Right atrium auricular region (tissue), 2 donors: ENCODE measurements at places on chromosomes 1 and 21. TPM values are rescaled to one million over a fixed set of nuclear protein-coding genes. Genes with fewer than 3 reads are reported as not detected.

GRCh38 chr1:184790642-184791549 is 36.2 kb upstream of the EDEM3 start:
- no peak for DNase-seq
- no peaks in the 10 kb centered on the region for H3K4me1 ChIP-seq
- H3K27ac ChIP-seq = no peak overlapping the region

CYP4Z1 gene
- not detected for total RNA-seq

- no peak overlapping the region for H3K4me3 ChIP-seq
- no peaks in the 10 kb centered on the region for H3K36me3 ChIP-seq
- DNase-seq = no peak
Measured at GRCh38 chr1:151478923-151479322, 19.6 kb upstream of the POGZ start.

DNA sequence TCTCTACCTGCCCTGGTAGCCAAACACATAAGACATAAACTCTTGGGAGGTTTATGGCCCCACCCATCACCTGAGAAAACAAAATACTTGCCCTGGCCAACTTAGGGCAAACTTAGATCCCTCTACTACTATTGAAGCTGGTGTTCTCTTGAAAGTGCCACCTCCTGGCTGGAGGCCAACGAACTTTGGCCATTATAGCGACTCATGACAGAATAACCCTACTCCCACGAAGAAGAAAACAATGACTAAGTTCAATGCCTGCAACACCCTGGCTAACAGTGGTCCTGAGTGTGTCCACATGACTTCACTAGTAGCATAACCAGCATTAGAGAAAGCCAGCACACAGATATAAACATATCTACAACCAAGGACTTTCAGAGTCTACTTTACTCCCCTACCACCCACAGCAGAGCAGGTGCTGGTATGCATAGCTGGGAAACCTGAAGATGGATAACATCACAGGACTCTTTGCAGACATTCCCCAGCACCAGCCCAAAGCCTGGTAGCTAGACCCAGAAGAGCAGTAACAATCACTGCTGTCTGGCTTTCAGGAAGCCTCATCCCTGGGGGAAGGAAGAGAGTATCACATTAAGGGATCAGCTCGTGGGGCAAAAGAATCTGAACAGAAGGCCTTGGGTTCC is 81.0 kb downstream of the SLC30A10 start:
- no peaks in the 10 kb centered on the region for H3K27me3 ChIP-seq
- no peaks in the 10 kb centered on the region for H3K4me1 ChIP-seq
- no peaks in the 10 kb centered on the region for H3K36me3 ChIP-seq

LGR6 gene
- total RNA-seq = 5.5 TPM

DNA sequence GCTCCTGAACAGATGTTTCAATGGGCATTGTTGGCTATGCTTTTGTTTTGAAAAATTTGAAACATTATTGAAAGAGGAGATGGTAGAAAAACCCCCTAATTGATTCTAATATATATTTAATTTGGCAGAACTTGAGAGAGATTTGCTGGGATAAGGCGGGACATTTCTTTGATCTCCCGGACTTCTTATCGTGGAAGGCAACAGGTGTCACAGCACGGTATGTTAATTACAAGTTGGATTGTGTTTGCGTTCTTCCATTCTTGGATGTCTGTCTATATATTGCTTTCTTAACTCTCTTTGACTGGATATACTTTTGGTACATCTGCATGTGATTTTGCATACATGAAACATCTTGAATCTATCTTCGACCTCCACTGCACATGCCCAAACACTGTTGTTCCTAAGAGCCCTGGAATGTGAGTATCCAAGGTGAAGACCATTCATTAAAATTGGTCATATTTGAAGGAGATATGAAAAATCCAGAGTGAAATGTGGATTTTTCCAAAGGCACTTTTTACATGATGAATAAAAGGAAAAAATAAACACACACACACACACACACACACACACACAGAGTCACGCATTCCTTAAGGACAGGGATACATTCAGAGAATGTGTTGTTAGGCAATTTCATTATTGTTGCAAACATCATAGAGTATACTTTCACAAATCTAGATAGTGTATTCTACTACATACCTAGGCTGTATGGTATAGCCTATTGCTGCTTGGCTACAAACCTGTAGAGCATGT is 81.9 kb downstream of the FGGY start:
- no peaks in the 10 kb centered on the region for H3K4me1 ChIP-seq
- no peaks in the 10 kb centered on the region for H3K36me3 ChIP-seq
- H3K27ac ChIP-seq = no peak overlapping the region
- no peak overlapping the region for H3K4me3 ChIP-seq
- DNase-seq = no peak

GRCh38 chr1:109472779-109473178 is 6.4 kb downstream of the SYPL2 start:
- DNase-seq = no peak
- peaks cover 11% of the 10 kb centered on the region for H3K4me1 ChIP-seq
- no peak overlapping the region for H3K27ac ChIP-seq

DNA sequence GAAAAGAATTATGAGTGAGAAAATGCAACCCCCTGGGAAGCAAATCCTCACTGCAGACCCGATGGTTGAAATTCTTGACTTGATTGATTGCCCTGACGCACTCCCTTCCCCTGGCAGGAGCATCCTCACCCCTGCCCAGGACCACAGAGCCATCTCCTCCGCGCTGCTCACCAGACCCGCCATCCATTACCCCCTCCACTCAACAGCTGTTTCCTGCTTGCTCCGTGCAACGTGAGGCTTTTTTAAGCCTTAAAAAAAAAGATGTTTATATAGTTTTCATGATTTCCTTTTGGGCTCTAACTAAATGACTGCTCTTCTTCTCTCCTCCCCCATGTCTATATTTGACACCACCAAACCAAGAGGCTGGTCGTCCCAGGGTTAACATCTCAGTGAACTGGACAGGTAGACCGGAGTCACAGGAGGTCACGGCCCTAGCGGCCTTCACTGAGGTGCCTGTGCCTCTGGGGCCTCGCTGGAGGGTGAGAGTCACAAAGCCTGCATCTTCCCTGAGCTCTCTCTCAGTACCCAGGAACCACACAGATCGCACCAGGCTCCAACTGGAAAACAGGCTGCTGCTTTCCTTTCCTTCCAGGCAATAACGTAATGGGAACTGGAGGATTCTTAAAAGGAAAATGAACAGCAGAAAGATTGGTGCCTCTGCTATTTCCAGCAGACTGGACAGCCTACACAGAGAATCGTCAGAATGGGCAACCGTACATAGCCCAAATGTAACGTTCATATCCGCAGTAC is 49.8 kb downstream of the ZBTB18 start:
- H3K27ac ChIP-seq = no peak overlapping the region
- no peak overlapping the region for H3K4me3 ChIP-seq
- no peaks in the 10 kb centered on the region for H3K36me3 ChIP-seq
- DNase-seq = no peak

ZC3H12A gene
- total RNA-seq = 13.5 TPM

CTSK gene
- total RNA-seq = 9.4 TPM

- no peak overlapping the region for H3K4me3 ChIP-seq
- H3K36me3 ChIP-seq = no peaks in the 10 kb centered on the region
- no peak for DNase-seq
- H3K27ac ChIP-seq = no peak overlapping the region
- no peaks in the 10 kb centered on the region for H3K4me1 ChIP-seq
- no peaks in the 10 kb centered on the region for H3K27me3 ChIP-seq
Measured at GRCh38 chr1:187042538-187042937, 213.8 kb downstream of the PLA2G4A start.

TFF2 gene
- not detected for total RNA-seq

GRCh38 chr1:66253330-66253921 is 280.5 kb upstream of the SGIP1 start:
- DNase-seq = no peak
- no peaks in the 10 kb centered on the region for H3K27me3 ChIP-seq
- no peak overlapping the region for H3K27ac ChIP-seq
- no peak overlapping the region for H3K4me3 ChIP-seq
- H3K36me3 ChIP-seq = no peaks in the 10 kb centered on the region
- H3K4me1 ChIP-seq = peaks cover 5% of the 10 kb centered on the region
